ENCODE measurements at places on chromosomes 2 and 18.

- DNase-seq, result no peak
Measured at GRCh38 chr2:178506949-178507348, 26.7 kb downstream of the PLEKHA3 start.

GRCh38 chr18:79367989-79368388 lies 27.7 kb upstream of the NFATC1 start:
- DNase-seq, result no peak

GRCh38 chr2:152400607-152401214 lies 65.7 kb downstream of the FMNL2 start:
- DNase-seq, result no peak

GRCh38 chr18:77862066-77862757 lies 612.6 kb downstream of the GALR1 start:
- no peak for DNase-seq

DNA sequence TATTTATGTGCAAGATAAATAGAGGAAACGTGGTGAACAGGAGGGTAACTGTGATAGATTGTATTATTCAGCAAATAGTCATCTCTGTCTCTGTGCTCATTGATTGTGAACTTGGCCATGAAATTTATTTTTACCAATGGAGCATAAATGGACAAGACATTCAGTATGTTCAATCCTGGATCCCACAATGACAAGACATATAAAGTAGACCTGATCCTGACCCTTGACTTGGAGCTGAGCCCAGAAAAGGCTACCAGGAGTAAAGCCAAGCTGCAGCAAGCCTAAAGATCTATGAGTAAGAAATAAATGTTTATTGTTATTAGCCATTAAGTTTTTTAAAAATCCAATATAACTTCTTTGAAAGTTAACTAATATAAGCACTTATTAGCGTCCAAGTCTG lies 531.2 kb downstream of the PIK3C3 start:
- DNase-seq, result no peak

DNA sequence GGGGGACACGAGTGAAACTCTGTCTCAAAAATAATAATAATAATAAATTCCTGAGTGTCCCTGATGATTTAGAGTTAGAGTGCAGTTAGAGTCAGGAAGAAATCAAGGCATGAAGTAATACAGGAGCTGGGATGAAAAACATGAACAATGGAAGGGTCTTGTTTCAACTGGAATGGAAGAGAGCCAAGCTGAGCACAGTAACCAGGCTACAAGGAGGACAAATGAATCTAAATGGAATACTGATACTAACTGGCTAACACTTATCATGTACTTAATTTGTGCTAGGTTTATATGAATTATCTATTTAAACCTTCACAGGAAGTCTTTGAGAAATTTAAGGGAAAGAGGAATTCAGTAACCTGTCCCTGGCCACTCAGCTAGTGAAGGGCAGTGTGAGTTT lies 38.8 kb upstream of the PSME4 start:
- no peak for DNase-seq

GRCh38 chr2:101770726-101771125 lies 73.2 kb downstream of the MAP4K4 start:
- DNase-seq, result peak; percentile 36

DNA sequence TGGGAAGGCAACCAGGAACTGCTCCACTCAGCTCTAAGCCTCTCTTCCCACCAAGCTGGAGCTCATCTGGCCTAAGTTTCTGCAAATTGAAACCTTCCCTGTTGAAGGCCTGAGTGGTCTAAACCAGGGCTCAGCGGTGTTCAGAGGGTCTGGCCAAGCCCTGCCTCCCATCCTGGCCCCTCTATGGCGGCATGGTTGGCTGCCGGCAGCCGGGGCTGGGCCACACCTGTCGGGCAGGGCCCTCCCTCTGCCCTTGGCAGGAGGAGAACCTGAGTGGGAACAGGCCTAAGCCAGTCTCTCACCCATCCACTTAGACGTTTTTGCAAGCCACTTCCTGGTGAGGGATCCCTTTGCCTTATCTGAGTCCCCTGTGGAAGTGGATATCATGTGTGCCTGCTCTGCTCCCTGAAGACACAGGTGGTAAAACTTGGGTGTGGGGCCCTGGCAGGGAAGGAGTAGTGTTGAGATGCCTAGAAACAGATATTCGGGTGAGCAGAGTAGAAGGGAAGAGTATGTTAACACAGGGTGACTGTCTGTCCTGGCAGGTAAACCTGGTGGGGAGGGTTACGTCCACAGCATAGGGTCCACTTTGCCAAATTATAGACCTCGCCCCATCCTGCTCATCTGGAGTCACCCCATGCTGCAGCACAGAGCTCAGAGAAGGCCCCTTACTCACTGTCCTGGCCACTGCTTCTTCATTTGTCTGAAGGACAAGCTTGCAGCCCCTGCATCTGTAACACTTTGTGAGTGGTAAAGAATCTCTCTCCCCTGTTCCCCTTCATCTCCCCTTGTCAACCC lies 63.0 kb upstream of the SIX2 start:
- no peak for DNase-seq

GRCh38 chr2:57877811-57878170 lies 168.8 kb upstream of the VRK2 start:
- DNase-seq, result no peak

DNA sequence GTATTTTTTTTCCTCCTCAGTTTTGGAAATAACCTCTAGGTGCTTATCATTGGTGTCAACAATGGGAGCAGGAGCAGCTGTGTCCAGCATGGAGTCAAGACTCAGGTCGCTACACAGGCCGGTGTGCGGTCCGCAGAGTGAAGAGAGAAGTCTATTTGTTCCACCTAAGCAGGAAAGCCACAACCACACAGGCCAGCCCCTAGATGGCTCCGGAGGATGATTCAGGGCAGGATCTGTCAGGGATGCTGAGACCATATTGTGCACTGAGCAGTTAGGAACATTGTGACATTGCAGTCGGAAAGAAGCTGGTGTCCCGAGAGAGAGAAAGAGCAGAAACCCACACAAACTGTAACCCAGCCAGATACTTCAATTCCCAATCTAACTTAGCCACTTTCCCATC lies 136.9 kb downstream of the GAREM1 start:
- peak; percentile 24 for DNase-seq

DNA sequence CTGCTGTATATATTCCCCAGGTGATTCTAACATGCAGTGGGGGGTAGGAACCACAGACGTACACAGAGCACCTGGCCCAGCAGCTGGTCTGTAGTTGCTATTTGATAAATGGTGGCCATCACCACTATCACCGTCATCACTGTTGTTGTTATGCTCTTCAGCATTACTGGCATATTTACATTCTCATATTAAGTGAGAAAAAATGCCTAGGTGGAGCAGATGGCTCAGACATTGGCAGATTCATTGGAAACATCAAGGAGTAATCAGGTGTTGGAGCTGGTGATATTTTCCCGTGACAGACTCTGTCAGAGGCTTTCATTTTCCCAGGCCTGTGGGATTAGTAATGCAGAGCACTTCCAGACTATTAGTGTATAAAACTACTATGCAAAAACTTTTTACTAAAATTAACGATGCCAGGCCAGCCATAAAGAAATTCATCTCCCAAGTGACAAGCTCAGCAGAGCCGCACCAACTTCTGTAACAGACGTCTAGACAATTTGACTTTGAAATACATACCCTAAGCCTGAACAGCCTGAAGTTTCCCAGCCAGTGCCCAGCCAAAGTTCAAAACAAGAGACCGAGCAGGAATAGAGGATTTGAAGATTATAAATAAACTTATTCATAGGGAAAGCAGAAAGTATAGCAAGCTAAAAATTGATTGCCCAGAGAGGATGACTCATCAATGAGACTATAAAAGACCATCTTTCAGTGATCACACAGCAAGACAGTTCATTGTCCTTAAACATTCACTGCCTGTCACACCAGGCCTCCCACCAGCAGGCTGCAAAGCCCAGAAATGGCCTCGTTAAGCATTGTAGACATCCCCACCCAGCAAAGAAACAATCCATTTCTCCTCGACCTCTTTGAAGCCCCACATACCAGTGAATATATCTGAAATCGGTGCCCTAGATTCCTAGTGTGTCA lies 247.4 kb upstream of the CHAC2 start:
- DNase-seq, result no peak

- DNase-seq, result peak; percentile 54
Measured at GRCh38 chr2:96175951-96176350, 30.7 kb upstream of the DUSP2 start.

- no peak for DNase-seq
Measured at GRCh38 chr2:124024561-124025170, 421 bp upstream of the CNTNAP5 start.

GRCh38 chr18:61551586-61551985 lies 218.4 kb downstream of the CDH20 start:
- DNase-seq, result peak; percentile 69

GRCh38 chr2:236603361-236604015 lies 33.9 kb downstream of the ACKR3 start:
- DNase-seq, result no peak
